Ovary (tissue), 10 donors: ENCODE measurements at places on chromosomes 3 and 15. TPM values are rescaled to one million over a fixed set of nuclear protein-coding genes. Genes with fewer than 3 reads are reported as not detected.

DNA sequence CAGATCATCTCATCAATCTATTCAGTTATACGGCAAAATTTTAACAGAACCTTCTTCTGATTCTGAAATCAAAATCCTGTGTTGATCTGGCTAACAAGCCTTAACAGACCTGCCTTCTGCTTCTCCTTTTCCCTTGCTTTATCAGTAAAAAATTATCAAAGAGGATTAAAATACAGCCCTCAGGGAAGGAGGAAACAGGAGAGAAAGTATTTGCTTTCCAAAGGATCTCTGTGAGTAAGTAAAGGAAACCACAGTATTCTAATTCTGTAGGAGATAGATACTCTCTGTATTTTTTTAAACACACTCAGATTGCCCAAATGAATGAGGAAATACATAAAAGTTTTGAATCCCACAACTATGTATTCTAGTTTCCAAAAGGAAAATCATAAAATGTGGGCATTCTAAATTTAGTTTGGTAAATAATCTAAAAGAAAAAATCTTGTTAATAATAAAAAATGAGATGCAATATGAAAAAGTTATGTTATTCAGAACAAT is 221.8 kb downstream of the ZIC1 start:
- no peak for DNase-seq

Gene ACKR4
- total RNA-seq, result 0.17 TPM

Gene FBXW12
- not detected for total RNA-seq

DNA sequence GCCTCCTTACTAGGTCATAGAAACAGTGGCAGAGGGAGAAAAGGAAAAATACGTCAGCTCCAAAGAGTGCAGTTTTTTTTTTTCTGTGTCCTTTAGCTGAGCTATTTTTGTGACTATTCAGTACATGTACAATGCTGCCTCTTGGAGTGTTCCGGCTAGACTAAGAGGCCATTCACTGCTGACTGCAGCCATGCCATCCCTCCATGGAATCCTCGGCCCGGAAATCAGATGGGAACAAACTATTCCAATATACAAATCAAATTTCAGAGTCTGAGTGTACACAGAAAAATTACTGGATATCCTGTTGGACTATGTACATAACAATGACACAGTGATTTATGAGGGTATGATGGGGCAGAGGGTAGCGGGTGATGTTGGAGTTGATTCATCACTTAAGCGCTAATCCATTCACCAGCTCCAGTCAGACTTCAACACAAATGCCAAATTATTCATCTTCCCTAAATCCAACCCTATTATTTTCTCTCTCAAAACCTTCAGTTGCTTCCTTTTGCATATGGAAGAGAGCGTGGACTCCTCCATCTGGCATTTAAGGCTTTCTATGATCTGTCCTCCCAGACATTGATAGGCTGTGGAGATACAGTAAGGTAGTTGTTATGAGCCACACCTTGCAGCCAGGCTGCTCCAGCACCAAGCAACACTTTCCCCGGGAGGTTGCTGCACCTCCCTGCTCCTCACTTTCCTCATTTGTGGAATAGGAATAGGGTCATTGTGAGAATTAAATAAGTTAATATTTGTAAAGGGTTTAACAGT is 109.1 kb downstream of the LPP start:
- no peak for DNase-seq

GRCh38 chr3:143291836-143292447 is 172.4 kb downstream of the CHST2 start:
- DNase-seq, result no peak

Gene BCHE
- 14.5 TPM for total RNA-seq

DNA sequence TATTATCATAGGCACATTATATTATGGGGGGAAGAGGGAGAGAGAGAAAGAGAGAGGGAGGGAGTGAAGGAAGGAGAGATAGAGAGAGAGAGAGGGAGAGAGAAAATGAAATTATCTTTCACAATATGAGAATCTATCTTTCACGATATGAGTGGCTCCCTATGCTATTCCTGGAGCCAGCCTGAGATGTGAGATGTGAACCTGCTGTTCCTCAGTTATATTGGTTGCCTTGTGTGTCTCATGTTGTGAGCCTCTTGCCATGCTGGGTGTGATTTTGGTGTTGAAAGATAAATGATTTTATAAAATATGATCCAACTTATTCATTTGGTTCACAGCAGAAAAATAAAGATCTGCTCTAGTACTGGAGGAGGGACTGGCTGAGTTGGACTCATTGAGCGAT is 148.7 kb downstream of the PPM1L start:
- no peak for DNase-seq

DNA sequence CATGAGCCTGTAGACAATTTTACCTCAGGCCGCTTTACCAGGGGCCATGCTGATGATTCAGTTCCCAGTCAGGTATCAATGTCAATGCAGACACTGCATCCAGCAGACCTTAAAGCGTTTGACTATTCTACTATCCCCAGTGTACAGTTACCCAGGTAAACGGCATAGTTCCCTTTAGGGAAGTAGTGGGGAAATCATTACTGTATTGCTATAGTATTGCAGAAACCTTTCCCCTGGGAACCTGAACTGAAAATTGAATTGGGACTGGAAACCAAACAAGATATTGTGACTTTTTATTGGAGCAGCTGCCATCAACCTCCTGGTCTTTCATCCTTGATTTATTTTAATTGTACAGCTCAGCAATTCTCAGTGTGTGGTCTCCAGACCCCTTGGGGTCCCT is 6.6 kb upstream of the INAFM2 start:
- DNase-seq, result no peak

Gene P3H2
- 13.3 TPM for total RNA-seq

Gene SLC22A13
- 0.12 TPM for total RNA-seq

Gene SLC7A14
- 0.03 TPM for total RNA-seq

DNA sequence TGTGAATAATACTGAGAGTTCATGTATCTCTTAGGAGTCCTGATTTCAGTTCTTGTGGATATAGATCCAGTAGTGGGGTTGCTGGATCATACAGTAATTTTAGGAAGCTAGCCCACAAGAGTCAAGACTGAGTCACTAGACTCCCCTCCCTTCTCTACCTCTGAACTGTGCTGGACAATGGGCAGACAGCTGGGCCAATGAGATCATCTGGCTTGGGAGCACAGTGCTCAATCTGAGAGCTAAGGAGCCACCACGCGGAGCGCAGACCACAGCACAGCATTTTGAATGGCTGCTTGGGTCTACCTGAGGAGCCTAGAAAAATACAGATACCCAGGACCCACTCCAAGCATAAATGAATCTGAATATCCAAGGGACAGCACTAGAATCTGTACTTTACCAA is 32.5 kb downstream of the WNT5A start:
- no peak for DNase-seq

DNA sequence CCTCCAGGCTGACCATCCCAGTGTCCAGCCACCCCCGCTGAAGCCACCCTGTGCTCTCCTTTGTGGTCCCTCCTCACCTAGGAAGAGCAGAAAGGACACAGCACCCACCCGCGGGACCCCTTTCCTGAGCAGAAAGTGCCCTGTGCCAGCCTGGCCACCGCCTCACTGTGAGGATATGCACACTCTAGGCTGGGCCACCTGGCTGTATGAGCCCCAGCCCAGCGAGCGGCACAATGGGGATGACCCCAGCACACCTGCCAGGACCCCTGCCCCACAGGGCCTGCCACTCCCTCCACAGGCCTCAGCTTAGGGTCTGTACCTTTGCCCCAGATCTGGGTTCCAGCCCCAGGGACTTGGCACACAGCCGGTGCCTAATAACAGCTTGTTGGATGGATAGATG is 47.9 kb upstream of the FURIN start:
- DNase-seq, result no peak

GRCh38 chr15:47339800-47340570 is 377.3 kb upstream of the SEMA6D start:
- no peak for DNase-seq

Gene IL17RC
- 31.8 TPM for total RNA-seq

Gene SCAMP5
- total RNA-seq, result 7.7 TPM

Gene SNX22
- 0.20 TPM for total RNA-seq

DNA sequence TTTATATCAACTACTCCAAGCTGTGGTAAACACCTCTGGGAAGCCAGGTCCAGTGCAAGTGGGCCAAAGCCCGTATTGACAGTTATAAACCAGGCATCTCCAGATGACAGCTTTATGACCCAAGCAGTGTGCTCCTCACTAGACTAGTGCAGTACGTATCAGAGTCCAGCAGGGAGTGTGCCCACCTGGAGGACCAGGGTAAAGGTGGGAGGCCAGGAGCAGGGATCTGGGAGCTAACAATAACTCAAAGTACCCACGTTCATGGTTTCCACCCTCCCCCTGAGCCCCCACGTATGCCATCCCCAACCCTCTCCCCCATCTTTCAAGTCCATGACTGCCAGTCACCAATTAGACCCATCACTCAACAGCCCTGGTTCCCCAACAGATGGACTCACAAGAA is 27.0 kb upstream of the ALDH1A3 start:
- no peak for DNase-seq

Gene CPLX3
- total RNA-seq, result not detected

GRCh38 chr3:100600181-100601042 is 9.0 kb upstream of the ADGRG7 start:
- no peak for DNase-seq

GRCh38 chr3:48596157-48596556 is 1.0 kb upstream of the COL7A1 start:
- no peak for DNase-seq

GRCh38 chr3:156598413-156598812 is 43.5 kb upstream of the SSR3 start:
- no peak for DNase-seq
